ENCODE measurements at places on chromosomes 5 and 9. TPM values are rescaled to one million over a fixed set of nuclear protein-coding genes. Genes with fewer than 3 reads are reported as not detected.

GRCh38 chr5:5246736-5247135 is 106.6 kb downstream of the ADAMTS16 start:
- no peak overlapping the region for H3K4me3 ChIP-seq
- H3K4me1 ChIP-seq, result no peaks in the 10 kb centered on the region
- peaks cover 42% of the 10 kb centered on the region for H3K36me3 ChIP-seq
- H3K27ac ChIP-seq, result no peak overlapping the region

- no peak overlapping the region for H3K27ac ChIP-seq
- H3K4me3 ChIP-seq, result no peak overlapping the region
- no peaks in the 10 kb centered on the region for H3K4me1 ChIP-seq
- no peaks in the 10 kb centered on the region for H3K36me3 ChIP-seq
- H3K27me3 ChIP-seq, result no peaks in the 10 kb centered on the region
These were observed 227.8 kb downstream of the NSG2 start for GRCh38 chr5:174273325-174273724.

- H3K4me1 ChIP-seq, result no peaks in the 10 kb centered on the region
- H3K27ac ChIP-seq, result no peak overlapping the region
- H3K27me3 ChIP-seq, result no peaks in the 10 kb centered on the region
- no peak overlapping the region for H3K4me3 ChIP-seq
- H3K36me3 ChIP-seq, result peaks cover 18% of the 10 kb centered on the region
These were observed 9.3 kb downstream of the ZNF622 start for GRCh38 chr5:16456103-16456832.

DNA sequence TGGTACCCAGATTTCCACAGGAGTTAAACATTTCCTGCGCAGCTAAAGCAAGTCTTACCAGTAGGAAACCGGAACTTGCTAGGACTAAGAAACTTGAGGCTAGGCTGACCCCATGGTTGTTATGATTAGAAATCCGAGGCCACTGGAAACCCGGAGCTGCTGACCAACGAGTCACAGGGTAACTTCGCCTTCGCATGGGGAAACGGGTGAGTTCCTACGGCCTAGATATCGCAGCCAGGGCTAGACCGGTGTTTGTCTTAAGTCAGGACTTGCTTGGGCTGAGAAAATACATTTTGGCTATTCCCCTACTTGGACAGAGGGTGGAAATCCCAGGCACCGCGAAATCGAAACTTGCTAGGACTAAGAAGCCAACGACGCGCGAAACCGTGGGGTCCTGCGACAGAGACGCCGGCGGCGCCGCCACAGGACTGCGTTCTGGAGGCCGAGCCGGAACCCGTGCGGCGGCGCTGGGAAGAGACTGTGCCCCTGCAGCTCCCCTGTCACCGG is 1.6 kb upstream of the ANXA2R start:
- peak overlapping the region; percentile 74 for H3K4me3 ChIP-seq
- peaks cover 83% of the 10 kb centered on the region for H3K27me3 ChIP-seq
- no peak for DNase-seq
- peak overlapping the region; percentile 71 for H3K27ac ChIP-seq
- no peaks in the 10 kb centered on the region for H3K36me3 ChIP-seq

FOXD4L5 gene
- total RNA-seq, result 0.29 TPM
